Activated CD4-positive, alpha-beta T cell treated with anti-CD3 and anti-CD28 coated beads, Interleukin-2, Interleukin-6, amounts not matched to agents 100 ng/mL and 50 ng/mL, durations not matched to agents 16 hours and 8 hours (primary cell): ENCODE measurements at places on chromosomes 16 and 17.

- no peak for DNase-seq
Observed at GRCh38 chr16:89187770-89188392, 12.5 kb downstream of the SLC22A31 start.

DNA sequence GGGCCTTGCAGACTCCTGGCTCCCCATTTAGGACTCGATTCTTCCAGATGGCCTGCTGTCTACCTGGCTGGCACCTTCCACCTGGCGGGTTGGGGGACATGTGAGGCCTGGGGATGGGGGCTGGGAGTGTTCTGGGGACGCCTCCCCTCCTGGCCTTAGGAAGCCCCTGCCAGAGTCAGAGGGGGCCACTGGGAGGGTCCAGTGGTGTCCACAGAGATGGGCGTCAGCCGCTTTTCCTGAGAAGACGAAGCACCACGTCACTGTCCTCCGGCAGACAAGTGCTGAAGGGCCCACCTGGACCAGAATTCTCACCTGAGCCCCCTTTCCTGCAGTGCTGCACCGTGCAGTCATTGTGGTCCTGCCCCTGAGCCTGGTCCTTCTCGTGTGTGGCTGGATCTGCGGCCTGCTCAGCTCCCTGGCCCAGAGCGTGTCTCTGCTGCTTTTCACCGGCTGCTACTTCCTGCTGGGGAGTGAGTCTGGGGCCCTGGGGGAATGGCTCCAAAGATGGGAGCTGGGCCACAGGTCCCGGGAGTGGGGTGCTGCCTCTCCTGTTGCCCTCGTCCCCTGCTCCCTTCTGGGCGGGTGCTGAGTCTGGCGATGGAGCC, 2.9 kb downstream of the TMEM235 start:
- no peak for DNase-seq

DNA sequence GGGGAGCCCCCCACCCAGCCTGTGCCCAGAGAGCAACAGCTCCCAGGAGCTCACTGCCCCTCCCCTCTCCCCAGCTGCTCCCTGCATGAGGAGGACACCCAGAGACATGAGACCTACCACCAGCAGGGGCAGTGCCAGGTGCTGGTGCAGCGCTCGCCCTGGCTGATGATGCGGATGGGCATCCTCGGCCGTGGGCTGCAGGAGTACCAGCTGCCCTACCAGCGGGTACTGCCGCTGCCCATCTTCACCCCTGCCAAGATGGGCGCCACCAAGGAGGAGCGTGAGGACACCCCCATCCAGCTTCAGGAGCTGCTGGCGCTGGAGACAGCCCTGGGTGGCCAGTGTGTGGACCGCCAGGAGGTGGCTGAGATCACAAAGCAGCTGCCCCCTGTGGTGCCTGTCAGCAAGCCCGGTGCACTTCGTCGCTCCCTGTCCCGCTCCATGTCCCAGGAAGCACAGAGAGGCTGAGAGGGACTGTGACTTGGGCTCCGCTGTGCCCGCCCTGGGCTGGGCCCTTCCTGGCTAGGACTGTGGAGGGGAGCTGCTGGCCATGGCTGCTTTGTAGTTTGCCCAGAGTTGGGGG, 584 bp downstream of the TCAP start:
- no peak for DNase-seq

GRCh38 chr16:25189305-25189704, 27.4 kb upstream of the AQP8 start:
- DNase-seq = no peak

DNA sequence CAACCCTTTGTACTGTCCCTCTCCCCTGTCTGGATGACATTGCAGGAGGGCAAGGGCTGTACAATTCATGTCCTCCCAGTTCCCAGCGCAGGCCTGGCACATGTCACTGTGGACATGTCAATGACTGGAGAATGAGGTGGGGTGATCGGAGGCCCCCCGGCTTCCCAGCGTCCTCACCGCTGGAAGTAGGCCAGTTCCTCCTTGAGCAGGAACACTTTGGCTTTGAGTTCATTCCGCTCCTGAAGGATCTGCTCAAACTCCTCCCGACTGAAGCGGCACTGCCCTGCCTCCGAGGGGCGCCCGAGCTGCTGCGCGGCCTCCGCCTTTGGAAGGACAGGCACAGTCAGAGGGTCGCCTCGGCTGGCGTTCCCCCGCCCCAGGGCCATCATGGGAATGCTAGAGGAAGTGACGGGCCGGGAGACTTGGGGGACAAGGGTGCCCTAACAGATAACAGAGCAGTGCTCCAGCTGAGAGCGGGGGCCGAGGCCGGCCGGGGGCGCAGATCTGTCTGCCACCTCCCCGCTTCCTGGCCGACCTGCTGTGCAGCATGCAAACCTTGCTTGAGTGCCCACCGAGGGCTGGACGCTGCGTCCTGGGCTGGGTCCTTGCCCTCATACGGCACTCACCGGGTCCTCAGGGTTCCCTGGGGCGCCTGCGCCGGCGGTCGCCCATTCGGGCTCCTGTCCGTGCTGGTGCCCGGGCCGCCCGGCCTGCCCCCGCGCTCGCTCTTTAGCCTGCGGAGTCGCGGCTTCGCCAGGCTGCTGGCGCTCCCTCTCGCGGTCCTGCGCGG, 1.3 kb downstream of the RILP start:
- no peak for DNase-seq

DNA sequence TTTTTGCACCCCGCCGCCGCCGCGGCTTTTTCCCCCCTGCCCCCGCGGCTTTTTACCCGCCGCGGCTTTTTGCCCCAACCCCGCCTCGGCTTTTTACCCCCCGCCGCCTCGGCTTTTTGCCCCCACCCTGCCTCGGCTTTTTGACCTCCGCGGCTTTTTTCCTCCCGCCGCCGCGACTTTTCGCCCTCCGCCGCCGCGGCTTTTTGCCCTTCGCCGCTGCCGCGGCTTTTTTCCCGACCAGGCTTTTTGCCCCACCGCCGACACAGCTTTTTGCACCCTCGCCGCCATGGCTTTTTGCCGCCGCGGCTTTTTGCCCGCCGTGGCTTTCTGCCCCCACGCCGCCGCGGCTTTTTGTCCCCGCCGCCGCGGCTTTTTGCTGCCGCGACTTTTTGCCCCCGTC, 137.0 kb upstream of the TP53TG3D start:
- DNase-seq = no peak

DNA sequence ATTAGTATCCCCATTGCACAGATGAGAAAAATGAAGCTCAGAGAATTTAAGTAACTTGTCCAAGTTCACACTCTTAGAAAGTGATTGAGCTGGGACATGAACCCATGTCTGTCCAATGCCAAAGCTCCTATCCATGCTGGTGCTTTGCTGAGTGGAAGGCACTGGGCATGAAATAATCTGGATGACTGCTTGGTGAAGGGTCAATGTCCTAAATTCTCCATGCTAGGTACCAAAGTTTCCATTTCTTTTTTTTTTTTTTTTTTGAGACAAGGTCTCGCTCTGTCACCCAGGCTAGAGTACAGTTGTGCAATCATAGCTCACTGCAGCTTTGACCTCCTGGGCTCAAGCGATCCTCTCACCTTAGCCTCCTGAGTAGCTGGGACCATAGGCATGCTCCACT, 153.6 kb upstream of the ERCC4 start:
- DNase-seq = no peak

DNA sequence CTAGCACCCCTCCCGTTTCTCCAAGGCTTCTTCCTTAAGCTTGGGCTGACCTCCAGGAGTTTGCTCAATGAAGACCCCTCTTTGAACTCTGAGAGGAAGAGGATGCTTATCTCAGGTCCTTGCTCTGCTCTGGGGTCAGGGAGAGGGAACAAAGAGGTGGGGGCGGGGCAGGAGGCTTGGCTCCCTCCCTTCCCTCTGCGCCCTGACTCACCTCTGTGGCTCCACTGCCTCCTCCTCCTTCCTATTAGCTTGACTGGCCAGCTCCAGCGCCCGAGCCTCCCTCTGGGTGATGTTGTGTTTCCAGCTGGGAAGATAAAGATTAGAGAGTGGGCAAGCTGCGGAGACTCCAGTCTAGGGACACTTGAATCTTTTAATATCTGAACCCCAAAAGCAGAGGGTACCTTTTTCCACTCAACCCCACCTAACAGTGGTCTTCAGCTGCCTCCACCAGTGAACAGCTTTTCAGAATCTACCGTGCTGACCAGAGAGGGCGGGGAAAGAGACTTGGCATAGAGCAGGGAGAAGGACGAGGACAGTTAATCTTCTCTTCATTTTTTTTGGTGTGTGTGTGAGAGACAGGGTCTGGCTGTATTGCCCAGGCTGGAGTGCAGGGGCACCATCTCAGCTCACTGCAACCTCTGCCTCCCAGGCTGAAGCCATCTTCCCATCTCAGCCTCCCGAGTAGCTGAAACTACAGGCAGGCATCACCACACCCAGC, 6.7 kb downstream of the GIP start:
- no peak for DNase-seq

DNA sequence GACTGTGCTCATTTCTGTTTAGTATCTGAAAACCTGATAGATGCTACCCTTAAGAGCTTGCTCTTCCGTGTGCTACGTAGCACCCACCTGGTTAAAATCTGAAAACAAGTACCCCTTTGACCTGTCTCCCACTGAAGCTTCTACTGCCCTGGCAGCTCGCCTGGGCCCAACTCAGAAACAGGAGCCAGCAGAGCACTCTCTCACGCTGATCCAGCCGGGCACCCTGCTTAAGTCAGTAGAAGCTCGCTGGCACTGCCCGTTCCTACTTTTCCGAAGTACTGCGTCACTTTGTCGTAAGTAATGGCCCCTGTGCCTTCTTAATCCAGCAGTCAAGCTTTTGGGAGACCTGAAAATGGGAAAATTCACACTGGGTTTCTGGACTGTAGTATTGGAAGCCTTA, 18.9 kb downstream of the NTAN1 start:
- no peak for DNase-seq

- no peak for DNase-seq
Observed at GRCh38 chr16:8831871-8832716, 34.5 kb downstream of the PMM2 start.

- DNase-seq = peak; percentile 16
Observed at GRCh38 chr16:1612320-1613111, at the start of gene CRAMP1. CRAMP1 (plus strand) TSS chr16:1612360; CDS start chr16:1614640, 2,280 bp downstream.

DNA sequence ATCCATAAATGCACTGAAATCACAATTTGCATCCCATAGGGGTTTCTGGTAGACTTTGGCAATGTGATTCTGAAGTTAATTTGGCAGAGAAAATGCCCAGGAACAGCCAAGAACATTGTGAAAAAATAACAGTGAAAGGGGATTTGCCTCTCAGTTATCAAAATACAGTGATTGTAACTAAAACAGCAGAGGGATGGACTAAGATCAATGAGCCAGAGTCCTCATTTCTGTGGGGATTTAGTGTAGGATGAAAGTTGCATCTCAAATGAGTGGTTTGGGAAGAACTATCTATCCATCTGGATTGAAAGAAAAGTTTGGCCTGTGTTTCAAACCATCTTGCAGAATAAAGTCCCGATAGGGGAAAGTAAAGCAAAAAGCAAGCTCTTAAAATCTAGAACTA, 28.1 kb downstream of the MYBBP1A start:
- DNase-seq = no peak
